CD4-positive, alpha-beta T cell treated with Interleukin-4 for 4 hours (primary cell): ENCODE measurements at places on chromosomes 4 and X.

DNA sequence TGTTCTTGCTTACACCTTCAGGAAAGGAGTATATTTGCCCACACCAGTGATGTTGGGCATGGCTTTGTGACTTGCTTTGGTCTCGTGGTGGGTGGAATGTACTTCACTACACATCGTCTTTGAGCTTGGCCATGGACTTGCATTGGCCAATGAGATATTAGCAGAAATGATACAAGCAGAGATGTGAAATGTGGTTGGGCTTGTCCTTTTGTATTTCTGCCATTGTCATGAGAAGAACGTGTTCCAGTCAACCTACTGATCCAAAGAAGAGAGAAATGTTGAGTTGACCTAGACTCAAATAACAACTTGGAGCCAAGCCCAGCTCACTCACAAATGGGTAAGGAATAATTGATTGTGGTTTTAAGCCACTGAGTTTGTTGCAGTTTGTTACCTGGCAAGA is 138.4 kb upstream of the ARX start:
- no peak for DNase-seq

- DNase-seq = no peak
Observed at GRCh38 chr4:133524369-133524768, 375.3 kb downstream of the PCDH10 start.

- no peak for DNase-seq
Observed at GRCh38 chrX:13103188-13103913, 58.9 kb upstream of the FAM9C start.

- DNase-seq = no peak
Observed at GRCh38 chr4:56128213-56128612, 179.5 kb downstream of the CEP135 start.

DNA sequence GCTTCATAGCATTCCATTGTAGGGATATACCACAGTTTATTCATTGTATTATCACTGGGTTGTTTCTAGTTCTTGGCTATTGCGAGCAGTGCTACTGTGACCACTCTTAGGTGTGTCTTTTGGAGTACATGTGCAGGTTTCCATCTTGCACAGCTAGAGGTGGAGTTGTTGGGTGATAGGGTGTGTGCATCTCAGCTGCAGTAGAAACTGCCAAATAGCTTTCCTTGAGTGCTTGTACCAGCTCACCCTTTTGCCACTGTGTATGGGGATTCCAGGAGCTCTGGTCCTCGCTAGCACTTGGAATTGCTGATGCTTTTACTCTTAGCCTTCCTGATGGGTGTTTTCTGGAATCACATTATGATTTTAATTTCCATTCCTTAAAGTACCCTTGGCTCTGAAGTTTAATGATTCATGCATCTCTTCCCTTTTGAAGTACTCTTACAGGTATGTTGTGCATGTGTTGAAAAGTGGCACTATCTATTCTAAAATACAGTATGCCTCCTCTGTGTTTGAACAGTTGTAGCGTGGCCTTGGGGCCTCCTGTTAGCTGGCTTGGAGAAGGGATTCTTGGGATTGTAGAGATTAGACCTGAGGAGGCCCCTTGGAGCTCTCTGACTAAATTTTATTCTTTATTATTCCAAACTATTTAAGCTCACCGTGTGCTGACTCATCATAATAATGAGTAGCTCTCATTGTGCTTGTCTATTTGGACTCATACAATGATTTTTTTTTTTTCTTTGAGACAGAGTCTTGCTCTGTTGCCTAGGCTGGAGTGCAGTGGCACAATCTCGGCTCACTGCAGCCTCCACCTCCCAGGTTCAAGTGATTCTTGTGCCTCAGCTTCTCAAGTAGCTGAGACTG is 38.4 kb downstream of the HTT start:
- DNase-seq = no peak

DNA sequence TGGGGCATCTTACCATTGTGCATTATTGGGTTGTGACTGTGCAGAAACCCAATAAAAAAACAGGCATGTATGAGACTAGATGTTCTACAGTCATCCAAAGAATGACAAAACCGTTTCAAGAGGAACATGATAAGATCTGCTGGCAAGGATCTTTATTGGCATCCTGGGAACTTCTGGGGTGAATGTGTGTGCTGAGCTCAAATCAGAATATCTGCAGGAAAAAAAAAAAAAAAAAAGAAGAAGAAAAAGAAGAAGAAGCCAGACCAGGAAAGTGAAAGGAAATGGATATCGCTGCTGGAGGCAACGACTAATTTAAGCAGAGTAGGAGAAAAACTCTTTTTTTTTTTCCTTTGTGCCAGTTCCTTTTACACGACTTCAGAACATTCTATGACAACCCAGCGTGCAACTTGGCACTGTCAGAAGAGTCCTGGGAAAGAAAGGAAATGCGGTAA is 484.2 kb upstream of the BOD1L1 start:
- no peak for DNase-seq

GRCh38 chrX:72314881-72315280 is 9.2 kb upstream of the CITED1 start:
- DNase-seq = no peak

DNA sequence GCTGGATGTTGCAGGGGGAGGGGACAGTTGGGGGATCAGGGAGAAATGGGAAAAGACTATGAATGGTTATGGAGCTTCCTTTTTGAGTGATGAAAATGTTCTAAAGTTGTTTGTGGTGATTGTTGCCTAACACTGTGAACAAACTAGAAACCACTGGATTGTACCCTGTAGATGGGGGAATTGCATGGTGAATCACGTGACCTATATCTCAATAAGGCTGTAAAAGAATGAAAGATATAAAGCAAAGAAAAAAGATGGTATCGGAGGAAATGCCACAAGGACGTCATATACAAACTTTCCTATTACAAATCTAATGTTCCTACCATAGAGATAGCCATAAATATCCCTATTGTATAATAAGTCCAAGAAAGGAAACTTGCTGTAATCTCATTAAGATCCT is 20.6 kb upstream of the CT55 start:
- DNase-seq = no peak

DNA sequence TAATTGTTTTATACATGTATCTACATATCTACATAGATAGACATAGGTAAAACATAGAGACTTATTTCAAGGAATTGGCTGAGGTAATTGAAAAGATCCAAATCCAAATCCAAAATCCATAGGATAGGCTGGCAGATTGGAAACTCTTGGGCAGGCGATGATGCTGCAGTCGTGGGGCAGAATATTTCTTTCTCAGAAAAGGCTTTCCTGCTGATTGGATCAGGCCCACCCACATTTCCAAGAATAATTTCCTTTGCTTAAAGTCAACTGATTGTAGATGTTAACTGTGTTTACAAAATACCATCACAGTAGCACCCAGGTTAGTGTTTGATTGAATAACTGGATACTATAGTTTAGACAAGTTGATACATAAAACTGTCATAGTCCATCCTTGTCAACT is 27.2 kb downstream of the STIM2 start:
- no peak for DNase-seq

- no peak for DNase-seq
Observed at GRCh38 chr4:108382751-108383150, 214.0 kb upstream of the LEF1 start.

DNA sequence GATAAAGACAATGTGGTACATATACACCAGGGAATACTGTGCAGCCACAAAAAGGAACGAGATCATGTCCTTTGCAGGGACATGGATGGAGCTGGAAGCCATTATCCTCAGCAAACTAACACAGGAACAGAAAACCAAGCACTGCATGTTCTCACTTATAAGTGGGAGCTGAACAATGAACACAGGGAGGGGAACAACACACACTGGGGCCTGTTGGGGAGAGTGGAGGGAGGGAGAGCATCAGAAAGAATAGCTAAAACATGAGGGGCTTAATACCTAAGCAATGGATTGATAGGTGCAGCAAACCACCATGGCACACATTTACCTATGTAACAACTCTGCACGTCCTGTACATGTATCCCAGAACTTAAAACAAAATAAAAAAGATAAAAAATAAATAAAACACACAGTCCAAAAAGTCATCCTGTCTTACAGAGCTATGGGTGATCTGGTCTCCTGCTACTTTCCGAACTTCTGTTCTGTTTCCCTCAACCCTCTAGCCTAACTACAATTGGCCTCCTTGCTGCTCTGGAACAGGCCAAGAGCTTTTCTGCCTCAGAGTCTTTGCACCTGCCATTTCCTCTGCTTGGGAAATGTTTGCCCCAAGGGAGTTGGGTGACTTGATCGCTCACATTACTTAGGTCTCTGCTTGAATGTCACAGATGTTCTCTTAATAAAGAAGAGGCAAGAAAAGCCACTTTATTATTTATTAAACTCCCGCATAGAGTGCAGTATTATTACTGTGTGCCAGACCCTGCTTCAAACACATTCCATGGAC is 1.1 kb upstream of the CD38 start:
- no peak for DNase-seq

DNA sequence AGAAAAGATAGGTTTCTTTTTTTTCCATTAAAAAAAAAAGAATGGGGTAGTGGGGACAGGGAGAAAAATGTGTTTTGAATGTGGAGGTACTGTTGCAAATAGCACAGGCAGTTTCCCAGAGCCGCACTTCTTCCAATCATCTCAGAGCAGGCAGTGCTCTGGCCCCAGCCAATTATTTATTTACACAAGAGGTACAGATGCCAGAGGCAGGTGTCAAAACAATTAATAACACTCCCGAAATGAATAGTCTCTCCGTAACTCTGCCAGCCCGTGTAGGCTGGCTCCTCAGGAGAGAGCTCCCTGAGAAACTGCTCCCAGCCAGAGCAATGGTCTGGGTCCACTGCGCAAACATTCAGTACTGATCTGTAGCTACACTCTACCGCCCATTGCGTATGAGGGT is 130.8 kb upstream of the IL1RAPL2 start:
- no peak for DNase-seq

DNA sequence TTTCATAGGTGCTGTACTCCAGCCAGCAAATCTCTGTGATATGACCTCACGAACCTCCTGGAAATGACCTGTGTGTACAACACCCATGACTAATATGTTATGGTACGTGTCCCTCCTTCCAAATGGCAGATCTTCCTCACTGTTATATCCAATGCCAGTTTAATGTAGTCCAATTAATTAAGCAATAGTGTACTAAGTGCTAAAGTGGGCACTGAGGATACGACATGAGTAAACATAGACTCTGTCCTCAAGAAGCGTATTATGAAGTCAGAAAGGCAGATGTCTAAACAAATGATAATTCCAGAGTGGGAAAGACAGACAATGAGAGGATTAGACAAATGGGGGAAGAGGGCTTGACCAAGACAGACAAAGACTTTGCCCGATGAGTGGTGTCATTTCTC is 33.9 kb downstream of the GPRIN3 start:
- DNase-seq = no peak

GRCh38 chr4:70948665-70949260 is 44.7 kb upstream of the DCK start:
- DNase-seq = no peak

- no peak for DNase-seq
Observed at GRCh38 chr4:19683426-19683825, 568.3 kb upstream of the SLIT2 start.

GRCh38 chr4:24559032-24559821 is 25.1 kb downstream of the DHX15 start:
- DNase-seq = no peak

- DNase-seq = no peak
Observed at GRCh38 chrX:16124201-16124600, 836 bp downstream of the GRPR start.

- no peak for DNase-seq
Observed at GRCh38 chrX:68652326-68653170, 5.1 kb downstream of the STARD8 start.

- no peak for DNase-seq
Observed at GRCh38 chrX:10654960-10655359, 34.6 kb upstream of the MID1 start.

DNA sequence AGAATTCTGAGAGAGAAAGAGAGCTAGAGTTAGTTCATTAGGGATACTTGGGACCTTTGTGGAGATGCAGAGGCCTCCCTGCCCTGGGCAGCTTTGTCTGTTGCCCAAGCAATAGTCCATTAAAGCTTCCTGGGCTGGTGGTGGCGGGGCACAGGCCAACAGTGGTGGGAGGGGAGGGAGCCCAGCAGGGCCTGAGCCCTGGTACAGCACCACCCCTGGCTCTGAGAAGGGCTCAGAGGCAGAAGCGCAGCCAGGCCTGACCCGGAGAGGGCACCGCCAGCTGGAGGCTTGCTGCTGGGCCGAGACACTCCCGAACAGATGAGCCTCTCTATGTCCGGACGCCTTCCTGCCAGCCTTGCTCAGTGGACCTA is 65.3 kb downstream of the EFNB1 start:
- no peak for DNase-seq

DNA sequence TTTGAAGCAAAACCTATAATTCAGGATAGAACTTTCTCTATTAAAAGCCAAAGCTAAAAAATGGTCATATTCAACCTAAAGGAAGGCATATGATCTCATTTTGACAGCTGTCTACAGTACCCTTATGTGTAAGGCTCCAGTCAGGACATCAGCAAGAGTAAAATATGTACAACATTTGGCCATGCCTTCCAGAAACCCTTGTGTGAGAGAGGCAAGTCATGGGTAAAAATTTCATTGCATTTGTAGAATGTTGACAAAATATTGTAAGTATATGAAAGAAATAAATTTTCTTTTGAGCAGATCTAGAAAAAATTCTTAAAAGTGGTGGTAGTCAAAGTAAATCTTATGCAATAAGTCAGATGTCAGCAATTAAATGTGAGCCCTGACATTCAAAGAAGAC is 132.3 kb downstream of the SLC39A8 start:
- DNase-seq = no peak

DNA sequence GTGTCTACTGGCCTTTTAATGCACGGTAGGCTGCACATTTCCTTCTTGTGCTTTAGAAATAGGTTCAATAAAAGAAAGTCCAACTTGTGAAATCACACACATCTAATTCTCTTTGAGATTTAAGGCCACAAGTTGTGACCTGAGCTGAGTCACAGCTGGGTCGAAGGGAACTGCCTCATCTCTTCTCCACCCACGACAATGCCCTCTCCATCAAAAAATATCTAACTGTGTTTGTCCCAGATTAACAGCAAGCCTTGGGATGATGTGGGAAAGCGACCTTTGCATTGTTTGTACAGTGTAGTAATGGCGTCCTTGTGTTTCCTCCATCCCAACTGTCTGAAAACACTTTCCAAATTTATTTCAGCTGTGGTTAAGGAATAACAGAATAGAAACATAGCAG is 168.9 kb downstream of the AMELX start:
- DNase-seq = no peak
